ENCODE measurements at places on chromosomes 6 and 20.
A peak's percentile ranks its signal among the peaks of the same experiment; 100 is the strongest.

DNA sequence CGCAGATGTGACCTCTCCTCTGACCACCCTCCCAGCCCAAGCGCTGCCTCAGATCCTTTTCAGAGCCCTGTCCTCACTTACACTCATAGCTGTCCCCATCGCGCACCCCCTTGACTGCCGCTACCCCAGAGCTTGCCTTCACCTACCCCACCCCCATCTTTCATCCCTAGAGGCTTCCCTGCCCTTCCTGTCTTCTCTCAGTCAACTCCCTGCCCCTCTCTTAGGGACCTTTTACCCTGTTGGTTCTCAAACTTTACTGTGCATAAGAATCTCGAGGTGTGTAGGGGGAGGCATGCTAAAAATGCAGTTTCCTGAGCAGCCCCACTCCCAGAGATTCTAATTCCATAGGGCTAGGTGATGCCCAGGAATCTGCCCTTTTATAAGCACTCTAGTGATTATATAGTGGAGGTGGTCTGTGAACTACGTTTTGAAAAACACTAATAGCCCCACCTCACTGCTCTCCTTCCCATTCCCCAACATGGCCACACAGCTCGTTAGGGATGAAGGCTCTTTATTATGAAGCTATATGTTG, 725 bp downstream of the TM9SF4 start:
- DNase-seq, result no peak

DNA sequence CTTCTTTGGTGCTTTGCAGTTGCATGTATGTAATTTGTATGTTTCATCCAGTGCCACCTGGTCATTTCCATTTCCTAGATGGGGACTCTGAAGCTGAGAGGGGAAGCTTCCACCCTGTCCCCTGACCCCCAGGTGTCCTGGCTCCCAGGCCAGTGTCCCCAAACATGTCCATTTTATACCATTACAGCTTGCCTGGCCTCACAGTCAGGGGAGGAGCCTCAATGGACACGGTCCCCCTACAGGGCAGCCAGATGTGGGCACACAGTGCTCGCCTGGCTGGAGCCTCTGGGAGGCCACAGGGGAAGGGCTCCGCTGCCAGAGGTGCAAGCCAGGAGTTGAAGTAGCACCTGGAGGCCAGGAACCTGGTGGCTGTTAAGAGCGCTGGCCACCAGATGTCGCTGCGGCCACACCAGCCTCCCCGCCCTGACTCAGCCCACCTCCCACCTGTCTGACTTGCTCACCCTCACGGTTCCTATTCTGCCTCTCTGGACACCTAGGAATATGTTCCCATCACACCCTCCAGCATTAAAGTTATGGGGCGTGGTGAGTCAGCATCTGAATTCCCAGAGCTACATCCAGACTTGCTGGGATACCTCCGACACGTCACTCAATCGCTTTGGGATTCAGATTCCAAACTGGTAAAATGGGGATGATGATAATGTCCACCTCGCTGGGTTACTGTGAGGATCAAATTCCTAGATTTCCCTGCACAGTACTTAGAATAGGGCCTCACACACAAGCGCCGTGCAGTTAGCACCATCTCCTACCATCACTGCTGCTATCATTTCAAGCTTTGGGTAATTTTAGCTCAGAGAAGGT, 107.4 kb downstream of the SULF2 start:
- DNase-seq, result peak; percentile 71

DNA sequence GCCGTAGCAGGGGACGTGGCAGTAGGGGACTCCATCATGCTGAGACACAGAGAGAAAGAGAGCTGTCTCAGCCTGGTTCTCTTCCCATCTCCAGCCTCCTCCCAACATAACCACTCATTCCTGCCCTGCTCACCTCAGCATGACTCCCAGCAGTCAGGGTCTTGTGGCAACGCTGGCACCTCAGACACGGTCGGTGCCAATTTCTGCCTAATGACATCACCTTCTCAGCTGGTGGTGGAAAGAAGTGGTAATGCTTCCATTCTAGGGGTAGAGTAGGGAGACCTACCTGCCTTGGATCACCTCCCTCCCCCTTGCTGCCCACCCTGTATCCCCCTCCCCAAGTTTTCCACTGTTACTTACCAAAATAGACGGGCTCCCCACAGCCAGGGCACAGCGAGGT, 2.5 kb downstream of the CRIP3 start:
- DNase-seq, result no peak

GRCh38 chr6:159267165-159267564, 98.0 kb downstream of the FNDC1 start:
- peak; percentile 37 for DNase-seq

DNA sequence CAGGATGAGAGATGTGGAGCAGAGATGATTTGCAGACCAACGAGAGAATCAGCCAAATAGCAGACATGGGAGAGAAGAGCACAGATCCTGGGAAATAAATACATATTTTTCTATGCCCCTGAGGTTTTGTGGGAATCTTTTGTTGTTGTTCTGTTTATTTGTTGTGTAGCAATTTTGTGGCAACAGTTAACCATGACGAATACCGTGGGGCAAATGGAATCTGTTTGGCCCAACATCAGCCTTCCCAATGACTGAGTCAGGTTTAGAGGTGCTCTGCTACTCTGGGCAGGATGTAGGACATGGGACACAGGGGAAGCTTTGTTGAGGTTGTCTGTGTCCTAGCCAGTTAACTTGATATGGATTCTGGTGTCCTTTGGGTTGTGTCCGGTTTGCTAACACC, 7.9 kb upstream of the SLC2A10 start:
- DNase-seq, result no peak

DNA sequence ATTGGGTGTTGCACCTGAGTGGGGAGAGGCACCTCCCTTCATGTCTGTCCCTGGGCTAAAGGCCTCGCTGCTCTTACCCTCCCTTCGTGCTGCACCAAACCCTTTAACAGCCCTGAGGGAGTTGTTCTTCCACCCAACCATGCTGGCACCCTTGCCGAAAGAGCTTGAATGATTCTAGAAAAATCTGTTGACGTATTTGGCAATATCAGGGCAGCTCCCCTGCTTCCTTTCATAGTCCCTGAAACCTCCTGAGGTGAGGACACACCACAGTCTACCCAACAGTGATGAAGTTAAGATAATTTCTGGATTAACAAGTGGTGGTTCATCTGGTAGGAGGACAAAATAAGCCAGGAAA, 15.3 kb downstream of the CD83 start:
- no peak for DNase-seq

DNA sequence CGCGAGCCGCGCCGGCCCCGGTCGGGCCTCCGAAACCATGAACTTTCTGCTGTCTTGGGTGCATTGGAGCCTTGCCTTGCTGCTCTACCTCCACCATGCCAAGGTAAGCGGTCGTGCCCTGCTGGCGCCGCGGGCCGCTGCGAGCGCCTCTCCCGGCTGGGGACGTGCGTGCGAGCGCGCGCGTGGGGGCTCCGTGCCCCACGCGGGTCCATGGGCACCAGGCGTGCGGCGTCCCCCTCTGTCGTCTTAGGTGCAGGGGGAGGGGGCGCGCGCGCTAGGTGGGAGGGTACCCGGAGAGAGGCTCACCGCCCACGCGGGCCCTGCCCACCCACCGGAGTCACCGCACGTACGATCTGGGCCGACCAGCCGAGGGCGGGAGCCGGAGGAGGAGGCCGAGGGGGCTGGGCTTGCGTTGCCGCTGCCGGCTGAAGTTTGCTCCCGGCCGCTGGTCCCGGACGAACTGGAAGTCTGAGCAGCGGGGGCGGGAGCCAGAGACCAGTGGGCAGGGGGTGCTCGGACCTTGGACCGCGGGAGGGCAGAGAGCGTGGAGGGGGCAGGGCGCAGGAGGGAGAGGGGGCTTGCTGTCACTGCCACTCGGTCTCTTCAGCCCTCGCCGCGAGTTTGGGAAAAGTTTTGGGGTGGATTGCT, 1.3 kb downstream of the VEGFA start:
- DNase-seq, result peak; percentile 79

GRCh38 chr20:22338140-22338708, 246.1 kb downstream of the FOXA2 start:
- no peak for DNase-seq

DNA sequence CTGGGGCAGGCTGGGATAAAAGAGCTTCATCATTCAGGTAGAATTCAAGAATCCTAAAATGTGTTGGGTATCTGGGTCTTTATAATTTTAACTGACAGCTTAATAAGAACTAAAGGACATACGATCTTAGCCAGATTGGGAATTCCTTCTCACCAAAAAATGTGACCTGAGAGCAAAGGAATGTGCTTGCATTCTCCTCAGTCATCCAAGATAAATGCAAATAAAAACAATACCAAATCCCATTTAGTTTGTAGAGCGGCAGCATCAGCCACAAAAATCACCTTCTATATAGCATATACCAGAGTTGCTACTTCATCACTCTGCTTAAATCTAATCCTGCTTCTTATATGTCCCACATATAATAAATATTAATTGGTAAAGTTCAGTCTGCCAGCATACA, 16.9 kb downstream of the USP49 start:
- no peak for DNase-seq

- DNase-seq, result no peak
Measured at GRCh38 chr6:159092631-159093030, 47.8 kb upstream of the TAGAP start.

DNA sequence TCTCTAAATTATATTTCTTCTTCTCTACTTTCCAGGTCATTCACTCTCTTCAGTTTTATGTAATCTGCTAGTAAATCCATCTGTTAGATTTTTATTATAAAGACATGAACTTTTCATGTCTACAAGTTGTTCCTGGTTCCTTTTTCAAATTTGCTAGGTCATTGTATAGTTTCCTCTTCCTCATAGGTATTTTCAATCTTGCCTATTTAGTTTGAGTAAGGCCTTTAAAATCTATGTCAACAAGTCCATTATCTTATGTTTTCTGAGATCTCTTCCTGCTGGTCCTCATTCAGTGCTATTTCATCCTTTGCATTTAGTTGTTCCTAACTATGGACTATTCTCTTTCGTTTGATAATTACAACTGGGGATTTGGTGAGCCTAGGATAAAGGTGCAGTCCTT, 11.0 kb downstream of the RRBP1 start:
- no peak for DNase-seq

- peak; percentile 35 for DNase-seq
Measured at GRCh38 chr6:29850011-29850553, 22.5 kb downstream of the HLA-G start.

DNA sequence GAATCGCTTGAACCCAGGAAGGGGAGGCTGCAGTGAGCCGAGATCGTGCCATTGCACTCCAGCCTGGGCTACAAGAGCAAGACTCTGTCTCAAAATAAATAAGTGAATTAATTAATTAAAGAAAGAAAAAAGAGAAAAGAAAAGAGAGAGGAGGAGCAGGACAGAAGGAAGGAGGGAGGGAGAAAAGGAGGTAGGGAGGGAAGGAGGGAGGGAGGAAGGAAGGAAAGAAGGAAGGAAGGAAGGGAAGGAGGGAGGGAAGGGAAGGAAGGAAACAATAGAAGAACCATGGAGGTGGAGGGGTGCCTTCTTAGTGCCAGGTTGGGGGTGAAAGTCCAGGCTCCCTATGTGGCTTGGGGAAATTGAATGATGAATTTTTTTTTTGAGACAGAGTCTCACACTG, 6.5 kb upstream of the AHCY start:
- DNase-seq, result no peak

- DNase-seq, result no peak
Measured at GRCh38 chr6:151110576-151110905, 129.2 kb upstream of the AKAP12 start.

- no peak for DNase-seq
Measured at GRCh38 chr6:140252099-140252498, 877.7 kb upstream of the CITED2 start.

DNA sequence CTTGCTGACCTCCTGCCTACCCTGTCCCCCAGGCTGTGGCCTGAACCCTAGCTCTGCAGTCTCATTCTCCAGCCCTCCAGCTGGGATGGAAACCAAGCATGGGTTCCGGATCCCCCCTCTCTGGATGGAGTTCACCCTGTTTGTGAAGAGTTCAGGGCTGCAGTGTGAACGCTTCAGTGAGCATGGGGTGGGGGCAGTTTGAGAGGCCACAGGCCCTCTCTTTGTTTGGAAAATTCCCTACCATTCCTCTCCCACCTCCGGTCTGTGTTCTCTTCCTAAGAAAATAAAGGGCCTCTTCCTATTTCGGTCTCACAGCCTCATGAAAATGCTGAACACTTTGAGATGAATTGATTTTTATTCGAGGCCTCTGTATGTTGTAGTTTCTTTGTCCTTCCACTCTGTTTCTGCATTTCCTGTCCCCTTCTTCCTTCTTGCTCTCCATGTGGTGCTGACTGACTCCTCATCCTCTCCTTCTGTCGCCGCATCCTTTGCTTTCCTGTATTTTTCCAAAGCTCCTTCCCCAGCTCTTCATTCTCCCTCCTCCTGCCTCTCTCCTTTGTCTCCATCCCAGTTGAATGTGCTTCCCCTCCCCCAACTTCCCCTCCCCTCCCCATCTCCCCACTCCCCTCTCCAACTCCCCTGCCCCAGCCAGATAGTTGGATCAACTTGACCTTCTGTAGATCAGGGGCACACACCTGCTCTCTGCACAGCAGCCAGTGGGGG, 2.4 kb upstream of the KCNK5 start:
- DNase-seq, result no peak

DNA sequence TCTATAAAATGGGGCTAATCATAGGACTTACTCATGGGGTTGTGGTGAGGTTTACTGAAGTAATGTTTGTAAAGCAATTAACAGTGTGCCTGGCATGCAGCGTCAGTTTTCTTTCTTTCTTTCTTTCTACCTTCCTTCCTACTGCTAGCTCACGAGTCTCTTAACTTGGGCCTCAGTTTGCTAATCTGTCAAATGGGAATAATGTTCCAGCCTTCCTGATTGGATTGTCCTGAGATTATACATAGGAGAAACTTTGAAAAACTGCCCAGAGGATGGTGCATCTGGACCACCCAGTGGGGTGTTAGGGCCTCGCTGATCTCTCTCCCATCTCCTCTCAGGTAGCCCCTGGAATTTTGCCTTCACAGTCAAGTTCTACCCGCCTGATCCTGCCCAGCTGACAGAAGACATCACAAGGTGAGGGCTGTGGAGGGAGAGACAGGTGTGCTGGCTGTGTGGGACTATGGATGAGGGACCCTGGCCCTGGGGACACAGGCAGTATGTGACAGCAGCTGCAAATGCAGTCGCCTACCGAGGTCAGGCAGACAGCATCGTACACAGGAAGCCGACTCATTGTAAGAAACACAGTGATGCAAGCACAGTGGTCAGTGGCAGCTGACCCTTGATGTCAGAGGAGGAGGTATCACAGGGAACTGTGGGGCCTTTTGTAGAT, 27.5 kb downstream of the EPB41L1 start:
- DNase-seq, result no peak

- DNase-seq, result no peak
Measured at GRCh38 chr6:138521790-138522189, 22.5 kb upstream of the NHSL1 start.

All from stimulated activated CD4-positive, alpha-beta T cell treated with anti-CD3 and anti-CD28 coated beads, Interleukin-2, amount 100 ng/mL, for 24 hours (primary cell).